Renal cortical epithelial cell (primary cell): ENCODE measurements at places on chromosomes 7 and 10. TPM values are rescaled to one million over a fixed set of nuclear protein-coding genes. Genes with fewer than 3 reads are reported as not detected.

The EGFR gene
- total RNA-seq: 50.2 and 97.1 TPM in 2 replicates

The FERD3L gene
- not detected in 2 replicates for total RNA-seq

The PTPRZ1 gene
- total RNA-seq: not detected in 2 replicates

The C10orf67 gene
- 0.35 and 0.55 TPM in 2 replicates for total RNA-seq

The MYPN gene
- total RNA-seq: 0.17 TPM in 1 of 2 replicates, not detected in the other

DNA sequence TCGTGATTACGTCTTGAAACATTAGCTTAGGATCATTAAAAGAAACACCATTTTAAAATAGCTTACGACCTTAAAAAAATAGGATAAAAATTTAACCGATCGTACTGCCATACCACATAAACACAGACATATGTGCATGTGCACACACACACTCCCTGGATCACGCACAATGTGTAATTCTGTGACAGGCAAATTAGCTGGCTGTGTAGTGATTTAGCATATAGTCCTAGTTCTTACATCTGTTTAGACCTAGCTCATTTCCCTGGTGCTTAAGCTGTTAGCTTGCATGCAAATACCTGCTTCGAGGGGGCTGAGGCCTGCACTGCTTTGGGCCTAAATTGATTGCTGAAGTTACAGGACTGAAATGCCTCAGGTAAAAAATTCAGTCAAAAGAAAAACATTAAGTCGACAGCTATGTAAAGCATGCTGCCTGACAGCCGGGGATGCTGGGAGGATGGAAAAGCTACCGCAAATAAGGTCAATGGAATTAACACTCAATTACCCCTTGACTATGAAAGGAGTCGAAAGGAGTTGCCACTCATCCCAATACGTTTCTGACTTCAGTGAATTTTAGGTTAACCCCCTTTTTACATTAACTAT is 267.1 kb upstream of the FZD8 start:
- peak; percentile 79 for DNase-seq

- DNase-seq: peak; percentile 43
These were observed 14.2 kb upstream of the SYPL1 start for GRCh38 chr7:106126170-106126938.

DNA sequence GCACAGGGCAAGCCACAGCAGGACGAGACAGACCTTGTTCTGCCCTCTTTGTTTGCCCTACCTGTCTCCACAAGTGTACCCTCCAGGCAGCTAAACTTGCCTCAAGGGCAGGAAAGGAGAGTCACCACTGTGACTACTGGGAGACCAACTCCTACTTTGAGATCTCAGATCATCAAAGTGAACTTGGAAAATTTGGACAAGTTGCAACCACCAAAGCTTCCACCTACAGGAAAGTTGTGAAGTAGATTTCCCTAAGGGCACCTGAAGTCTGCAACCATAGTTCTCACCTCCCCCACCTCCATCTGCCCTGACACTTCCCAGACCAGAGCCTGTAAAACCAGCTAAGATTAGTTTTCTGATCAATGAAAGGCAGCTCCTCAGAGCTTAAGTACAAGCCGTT is 2.5 kb upstream of the WDR91 start:
- DNase-seq: no peak

GRCh38 chr10:76981251-76981650 is 656.4 kb downstream of the KCNMA1 start:
- DNase-seq: no peak

DNA sequence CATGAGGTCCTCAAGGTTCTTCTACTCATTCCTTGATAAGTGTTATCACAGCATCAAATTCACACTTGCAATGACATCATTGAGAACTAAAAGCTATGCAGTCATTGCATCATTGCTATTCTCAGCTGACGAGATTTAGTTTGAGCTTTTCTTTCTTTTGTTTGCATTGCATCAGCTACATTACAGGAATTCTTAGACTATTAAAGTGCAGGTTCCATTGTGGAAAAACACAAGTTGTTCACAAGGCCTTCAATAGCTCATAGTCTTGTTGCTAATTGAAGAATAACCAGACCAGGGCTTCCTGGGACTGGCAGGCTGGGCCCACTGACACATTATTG is 139.3 kb downstream of the CXCL12 start:
- DNase-seq: peak; percentile 26
